GM23248 (cell line): ENCODE measurements at places on chromosomes 3 and 15. TPM values are rescaled to one million over a fixed set of nuclear protein-coding genes. Genes with fewer than 3 reads are reported as not detected.

RHOV gene
- total RNA-seq = not detected in 2 replicates

- peak; percentile 75 for DNase-seq
- H3K27me3 ChIP-seq = no peaks in the 10 kb centered on the region
- H3K36me3 ChIP-seq = peaks cover 15% of the 10 kb centered on the region
Measured at GRCh38 chr3:126607214-126607908, 47.6 kb downstream of the TXNRD3 start.

GRCh38 chr3:128969993-128970739 lies 23.7 kb downstream of the CFAP92 start:
- H3K36me3 ChIP-seq = no peaks in the 10 kb centered on the region
- H3K27ac ChIP-seq = no peak overlapping the region
- H3K4me3 ChIP-seq = no peak overlapping the region
- no peaks in the 10 kb centered on the region for H3K4me1 ChIP-seq
- H3K27me3 ChIP-seq = peaks cover 25% of the 10 kb centered on the region; the same call in 1 of the 2 replicates

DNA sequence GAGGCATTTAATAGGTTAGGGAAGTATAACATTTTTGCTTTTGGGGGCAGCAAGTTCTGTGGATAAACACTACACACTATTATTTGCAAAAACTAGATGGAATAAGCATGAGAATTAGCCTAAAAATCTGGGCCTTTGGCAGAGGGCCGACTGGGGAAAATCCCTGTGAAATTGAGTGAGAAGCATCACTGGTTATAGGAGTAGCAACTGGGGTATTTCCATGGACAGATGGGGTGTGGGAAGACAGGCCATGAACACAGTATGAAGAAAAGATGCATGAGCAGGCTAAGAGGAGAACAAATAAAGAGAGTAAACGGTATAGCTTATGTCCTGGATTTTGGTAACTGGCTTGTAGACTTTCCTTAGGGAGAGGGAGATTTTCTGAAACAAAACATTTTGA lies 32.9 kb upstream of the CSPG5 start:
- peaks cover 33% of the 10 kb centered on the region for H3K36me3 ChIP-seq
- no peak overlapping the region for H3K27ac ChIP-seq

GRCh38 chr15:34501131-34501530 lies 63.5 kb upstream of the GOLGA8A start:
- no peak overlapping the region for H3K27ac ChIP-seq
- no peaks in the 10 kb centered on the region for H3K4me1 ChIP-seq
- DNase-seq = no peak
- no peaks in the 10 kb centered on the region for H3K36me3 ChIP-seq
- H3K27me3 ChIP-seq = peaks cover 41% of the 10 kb centered on the region
- no peak overlapping the region for H3K4me3 ChIP-seq

DNA sequence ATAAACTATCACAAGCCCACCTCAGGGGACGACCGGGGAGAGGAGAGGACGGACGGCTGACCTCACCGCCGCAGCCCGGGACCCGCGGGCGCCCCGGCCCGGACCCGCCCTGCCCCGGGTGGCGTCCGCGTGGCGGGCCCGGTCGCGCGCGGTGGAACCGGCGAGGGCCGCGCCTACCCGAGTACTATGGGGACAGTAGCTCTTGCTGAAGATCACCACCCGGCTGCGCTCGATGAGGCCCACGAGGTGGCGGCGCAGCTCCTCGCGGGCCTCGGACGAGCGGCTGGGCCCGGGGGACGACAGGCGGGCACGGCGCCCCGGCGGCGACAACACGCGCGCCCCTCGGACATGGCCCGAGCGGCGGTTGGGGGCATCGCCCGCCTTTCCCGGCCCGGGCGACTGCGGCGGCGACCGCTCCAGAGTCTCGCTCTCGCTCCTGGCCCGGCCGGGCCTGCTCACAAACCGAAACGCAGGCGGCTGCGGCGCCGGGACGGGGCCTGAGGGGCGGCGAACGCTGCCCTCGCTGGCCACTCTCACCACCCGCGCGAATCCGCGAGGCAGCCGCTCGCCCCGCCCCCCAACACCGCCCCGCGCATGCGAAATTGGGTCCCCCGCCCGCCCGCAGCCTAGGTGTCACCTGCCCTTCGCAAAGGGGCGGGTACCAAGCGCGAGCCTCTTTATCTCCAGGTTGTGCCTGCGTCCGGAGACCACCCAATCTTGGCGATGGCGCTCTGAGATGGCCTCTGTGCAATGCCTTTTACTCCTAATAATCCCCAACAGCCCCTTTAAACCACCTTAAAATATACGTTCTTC lies at the start of gene TXNRD3:
TSS of gene TXNRD3 (minus strand) at position 554 of the 813 bp plus-strand sequence.
- no peaks in the 10 kb centered on the region for H3K4me1 ChIP-seq
- H3K27ac ChIP-seq = peak within 1 kb of the TSS; percentile 34; the same call in 1 of the 2 replicates
- H3K4me3 ChIP-seq = peak within 1 kb of the TSS; percentile 83
- DNase-seq = peak; percentile 86
- peaks cover 12% of the 10 kb centered on the region for H3K27me3 ChIP-seq
- no peaks in the 10 kb centered on the region for H3K36me3 ChIP-seq

DNA sequence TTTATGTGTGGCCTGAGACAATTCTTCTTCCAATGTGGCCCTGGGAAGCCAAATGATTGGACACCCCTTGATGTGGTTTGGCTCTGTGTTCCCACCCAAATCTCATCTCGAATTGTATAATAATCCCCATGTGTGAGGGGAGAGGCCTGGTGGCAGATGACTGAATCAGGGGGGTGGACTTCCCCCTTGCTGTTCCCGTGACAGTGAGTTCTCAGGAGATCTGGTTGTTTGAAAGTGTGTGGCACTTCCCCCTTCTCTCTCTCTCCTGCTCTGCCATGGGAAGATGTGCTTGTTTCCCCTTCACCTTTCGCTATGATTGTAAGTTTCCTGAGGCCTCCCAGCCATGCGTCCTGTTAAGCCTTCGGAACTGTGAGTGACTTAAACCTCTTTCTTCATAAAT lies 60.1 kb upstream of the PARL start:
- no peak for DNase-seq
- peaks cover 30% of the 10 kb centered on the region for H3K36me3 ChIP-seq
- no peaks in the 10 kb centered on the region for H3K27me3 ChIP-seq
- no peaks in the 10 kb centered on the region for H3K4me1 ChIP-seq
- no peak overlapping the region for H3K27ac ChIP-seq

GABRB3 gene
- not detected in 2 replicates for total RNA-seq

DNA sequence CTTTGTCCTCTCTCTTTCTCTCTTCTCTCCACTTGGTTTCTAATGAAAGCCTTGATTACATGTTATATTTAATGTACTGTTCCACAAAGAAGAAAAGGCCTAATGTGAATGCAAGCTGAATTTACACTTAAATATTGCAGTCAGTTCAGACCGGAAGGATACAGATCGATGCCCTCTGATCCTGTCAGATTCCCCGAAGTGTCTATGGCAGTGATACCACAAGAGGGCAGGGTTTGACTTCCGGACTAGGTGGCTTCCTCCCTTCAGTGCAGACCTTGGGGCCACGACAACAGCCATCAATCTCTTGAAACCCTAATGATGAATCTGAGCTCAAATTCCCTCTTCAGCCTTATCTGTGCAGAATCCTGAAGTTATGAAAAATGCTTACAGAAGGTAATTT lies 29.5 kb downstream of the AGTR1 start:
- no peak overlapping the region for H3K27ac ChIP-seq
- no peaks in the 10 kb centered on the region for H3K27me3 ChIP-seq
- no peak overlapping the region for H3K4me3 ChIP-seq
- peaks cover 23% of the 10 kb centered on the region for H3K4me1 ChIP-seq
- H3K36me3 ChIP-seq = no peaks in the 10 kb centered on the region
- peak; percentile 52 for DNase-seq

PDZRN3 gene
- total RNA-seq = 32.1 and 35.6 TPM in 2 replicates

- no peaks in the 10 kb centered on the region for H3K27me3 ChIP-seq
- no peak overlapping the region for H3K27ac ChIP-seq
- no peak for DNase-seq
- peaks cover 26% of the 10 kb centered on the region for H3K4me1 ChIP-seq
Measured at GRCh38 chr15:62106096-62106495, 39.3 kb downstream of the C2CD4A start.

GRCh38 chr15:31974855-31975829 lies 55.2 kb upstream of the CHRNA7 start:
- H3K4me1 ChIP-seq = no peaks in the 10 kb centered on the region
- no peaks in the 10 kb centered on the region; the same call in none of the 2 replicates for H3K27me3 ChIP-seq
- peak overlapping the region; percentile 53 for H3K4me3 ChIP-seq
- H3K36me3 ChIP-seq = no peaks in the 10 kb centered on the region

CFAP91 gene
- not detected in 2 replicates for total RNA-seq

DNA sequence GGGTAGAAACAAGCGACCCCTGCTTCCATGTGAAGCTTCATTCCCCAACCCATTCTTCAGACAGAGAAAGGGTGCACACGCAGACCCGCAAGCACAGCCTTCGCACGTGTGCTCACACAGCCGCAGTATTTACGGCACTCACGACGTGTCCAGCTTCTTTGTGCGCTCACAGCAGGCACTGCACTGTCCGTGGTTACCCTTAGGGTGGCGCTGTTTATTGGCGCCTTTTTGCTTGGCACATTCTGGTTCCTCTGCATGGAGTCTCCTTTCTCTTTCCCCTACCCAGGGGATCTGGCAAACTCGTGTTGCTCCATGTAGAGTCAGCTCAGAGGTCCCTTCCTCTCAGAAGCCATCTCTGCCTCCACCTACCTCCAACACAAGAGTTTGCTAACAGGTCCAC lies 115.1 kb downstream of the SLCO3A1 start:
- no peak for DNase-seq

DNA sequence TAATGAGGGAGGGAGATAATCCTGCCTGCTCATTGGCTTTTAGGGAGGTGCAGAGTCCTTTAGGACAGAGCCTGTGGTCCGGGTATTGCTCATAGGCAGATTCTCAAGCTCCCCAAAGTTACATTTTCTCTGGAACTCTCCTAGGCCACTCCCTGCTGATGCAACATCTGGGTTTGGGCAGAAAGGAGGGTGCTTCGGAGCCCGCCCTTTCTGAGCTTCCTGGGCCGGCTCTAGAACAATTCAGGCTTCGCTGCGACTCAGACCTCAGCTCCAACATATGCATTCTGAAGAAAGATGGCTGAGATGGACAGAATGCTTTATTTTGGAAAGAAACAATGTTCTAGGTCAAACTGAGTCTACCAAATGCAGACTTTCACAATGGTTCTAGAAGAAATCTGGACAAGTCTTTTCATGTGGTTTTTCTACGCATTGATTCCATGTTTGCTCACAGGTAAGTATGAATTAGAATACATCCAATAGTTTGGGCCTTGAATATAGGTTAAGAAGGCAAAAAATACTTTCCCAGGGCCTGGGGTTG lies at the start of gene IL20RB:
TSS of gene IL20RB (plus strand) at position 233 of the 538 bp plus-strand sequence. CDS start at position 364, 131 bp downstream.
- peak within 1 kb of the TSS; percentile 75 for H3K27ac ChIP-seq
- peaks cover 70% of the 10 kb centered on the region for H3K4me1 ChIP-seq
- peak within 1 kb of the TSS; percentile 85 for H3K4me3 ChIP-seq
- no peaks in the 10 kb centered on the region for H3K27me3 ChIP-seq
- no peaks in the 10 kb centered on the region for H3K36me3 ChIP-seq

- no peaks in the 10 kb centered on the region for H3K36me3 ChIP-seq
- no peak overlapping the region for H3K4me3 ChIP-seq
- H3K27ac ChIP-seq = no peak overlapping the region
- H3K27me3 ChIP-seq = 0 out of 2 replicates have a peak, but pooled peaks cover 7% of the 10 kb centered on the region
- no peaks in the 10 kb centered on the region for H3K4me1 ChIP-seq
Measured at GRCh38 chr3:46030626-46031025, 3.3 kb upstream of the XCR1 start.

- H3K4me3 ChIP-seq = no peak overlapping the region
- H3K27ac ChIP-seq = no peak overlapping the region
- peaks cover 42% of the 10 kb centered on the region for H3K36me3 ChIP-seq
- H3K4me1 ChIP-seq = no peaks in the 10 kb centered on the region
Measured at GRCh38 chr3:142549986-142550385, 28.5 kb downstream of the ATR start.

ITIH3 gene
- total RNA-seq = not detected in 2 replicates

GRCh38 chr15:97547381-97547780 lies 413.1 kb upstream of the ARRDC4 start:
- H3K27ac ChIP-seq = no peak overlapping the region
- no peak overlapping the region for H3K4me3 ChIP-seq
- H3K27me3 ChIP-seq = no peaks in the 10 kb centered on the region
- H3K4me1 ChIP-seq = no peaks in the 10 kb centered on the region

GRCh38 chr15:60859996-60860494 lies 369.1 kb downstream of the RORA start:
- H3K4me3 ChIP-seq = no peak overlapping the region
- no peaks in the 10 kb centered on the region for H3K36me3 ChIP-seq
- H3K4me1 ChIP-seq = peaks cover 11% of the 10 kb centered on the region
- peak overlapping the region; percentile 52 for H3K27ac ChIP-seq

STRIT1 gene
- total RNA-seq = not detected in 2 replicates

GRCh38 chr3:41462103-41462691 lies 262.9 kb downstream of the CTNNB1 start:
- no peak overlapping the region for H3K4me3 ChIP-seq
- H3K36me3 ChIP-seq = no peaks in the 10 kb centered on the region
- no peak for DNase-seq
- no peaks in the 10 kb centered on the region for H3K27me3 ChIP-seq
- H3K27ac ChIP-seq = no peak overlapping the region

DNA sequence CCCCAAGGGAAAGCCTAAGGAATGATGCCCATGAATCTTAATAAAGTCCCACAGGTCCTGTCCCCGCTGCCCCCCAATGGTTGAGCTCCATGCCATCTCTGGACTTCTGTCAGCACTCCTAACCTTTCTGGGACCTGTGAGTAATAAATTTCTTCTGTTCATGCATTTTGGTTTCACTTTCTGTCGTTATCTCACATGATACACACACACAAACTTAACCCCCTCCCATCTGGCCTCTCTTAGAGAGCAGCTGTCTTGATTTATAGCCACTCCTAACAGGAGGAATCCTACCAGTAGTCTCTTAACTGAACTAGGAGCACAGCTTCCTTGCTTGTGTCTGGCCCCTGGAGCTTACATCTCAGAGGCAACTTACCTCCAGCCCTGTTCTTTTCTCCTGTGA lies 82.7 kb upstream of the SELENOK start:
- H3K27me3 ChIP-seq = no peaks in the 10 kb centered on the region
- no peak overlapping the region for H3K4me3 ChIP-seq
- no peaks in the 10 kb centered on the region for H3K36me3 ChIP-seq
- H3K27ac ChIP-seq = no peak overlapping the region
- DNase-seq = no peak

RIOX2 gene
- 29.1 and 35.4 TPM in 2 replicates for total RNA-seq

- 0 out of 2 replicates have a peak overlapping the region, but pooled peaks have one; percentile 10 for H3K27ac ChIP-seq
- DNase-seq = peak; percentile 69
- peaks cover 24% of the 10 kb centered on the region; the same call in 1 of the 2 replicates for H3K36me3 ChIP-seq
- H3K4me1 ChIP-seq = peaks cover 46% of the 10 kb centered on the region
- peak overlapping the region; percentile 92 for H3K4me3 ChIP-seq
Measured at GRCh38 chr3:149967086-149967685, 3.5 kb downstream of the PFN2 start.

GRCh38 chr3:155917781-155918180 lies 47.3 kb downstream of the GMPS start:
- no peaks in the 10 kb centered on the region for H3K27me3 ChIP-seq
- peaks cover 6% of the 10 kb centered on the region for H3K4me1 ChIP-seq
- H3K4me3 ChIP-seq = no peak overlapping the region
- peaks cover 52% of the 10 kb centered on the region for H3K36me3 ChIP-seq

DNA sequence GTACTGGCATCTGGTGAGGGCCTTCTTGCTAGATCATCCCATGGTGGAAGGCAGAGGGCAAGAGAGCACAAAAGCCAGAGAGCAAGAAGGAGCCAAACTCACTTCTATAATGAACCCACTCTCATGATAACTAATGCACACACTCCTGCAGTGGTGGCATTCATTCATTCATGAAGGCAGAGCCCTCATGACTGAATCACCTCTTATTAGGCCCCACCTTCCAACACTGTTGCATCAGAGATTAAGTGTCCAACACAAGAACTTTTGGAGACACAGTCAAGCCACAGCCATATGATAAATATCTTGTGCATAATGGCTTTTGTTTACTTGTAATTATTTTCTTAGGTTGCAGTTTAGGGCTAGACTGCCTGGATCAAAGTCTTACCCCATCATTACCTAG lies 182.7 kb downstream of the TIGIT start:
- DNase-seq = no peak
- H3K27ac ChIP-seq = no peak overlapping the region
- H3K36me3 ChIP-seq = no peaks in the 10 kb centered on the region
- no peak overlapping the region for H3K4me3 ChIP-seq
- H3K4me1 ChIP-seq = peaks cover 8% of the 10 kb centered on the region
- H3K27me3 ChIP-seq = no peaks in the 10 kb centered on the region
